ENCODE measurements at places on chromosomes 7 and 10. TPM values are rescaled to one million over a fixed set of nuclear protein-coding genes. Genes with fewer than 3 reads are reported as not detected.

CISD1 gene
- total RNA-seq, result 44.3 TPM

UCN3 gene
- total RNA-seq, result not detected

CFAP46 gene
- total RNA-seq, result 0.53 TPM

HMX3 gene
- total RNA-seq, result not detected

PARD3 gene
- total RNA-seq, result 33.5 TPM

CRHR2 gene
- not detected for total RNA-seq

HKDC1 gene
- total RNA-seq, result 0.29 TPM

TM9SF3 gene
- total RNA-seq, result 93.1 TPM

RNLS gene
- 36.5 TPM for total RNA-seq

CYP3A4 gene
- total RNA-seq, result not detected

ZNF398 gene
- total RNA-seq, result 8.5 TPM

CCL24 gene
- not detected for total RNA-seq

IQUB gene
- 0.53 TPM for total RNA-seq

LIPN gene
- not detected for total RNA-seq

MALRD1 gene
- total RNA-seq, result 0.53 TPM

MSMB gene
- not detected for total RNA-seq

ALDH18A1 gene
- 101 TPM for total RNA-seq

MMD2 gene
- total RNA-seq, result not detected

NPTX2 gene
- total RNA-seq, result not detected

OR6V1 gene
- not detected for total RNA-seq

TRAPPC14 gene
- total RNA-seq, result 9.2 TPM

TMEM176A gene
- total RNA-seq, result 1.2 TPM

AKR1D1 gene
- not detected for total RNA-seq

ELAPOR2 gene
- 6.4 TPM for total RNA-seq

AHCYL2 gene
- total RNA-seq, result 5.5 TPM

MTG1 gene
- 30.0 TPM for total RNA-seq

SLC4A2 gene
- total RNA-seq, result 82.5 TPM

TAS2R41 gene
- total RNA-seq, result not detected

ITIH5 gene
- total RNA-seq, result not detected

VAX1 gene
- total RNA-seq, result not detected

AP1S1 gene
- 306 TPM for total RNA-seq

MMRN2 gene
- 9.8 TPM for total RNA-seq

SH3PXD2A gene
- total RNA-seq, result 16.7 TPM

ABCF2 gene
- 69.5 TPM for total RNA-seq

GIMAP5 gene
- not detected for total RNA-seq
